Adipocyte (in vitro differentiated cells): ENCODE measurements at places on chromosomes 1 and 21.

DNA sequence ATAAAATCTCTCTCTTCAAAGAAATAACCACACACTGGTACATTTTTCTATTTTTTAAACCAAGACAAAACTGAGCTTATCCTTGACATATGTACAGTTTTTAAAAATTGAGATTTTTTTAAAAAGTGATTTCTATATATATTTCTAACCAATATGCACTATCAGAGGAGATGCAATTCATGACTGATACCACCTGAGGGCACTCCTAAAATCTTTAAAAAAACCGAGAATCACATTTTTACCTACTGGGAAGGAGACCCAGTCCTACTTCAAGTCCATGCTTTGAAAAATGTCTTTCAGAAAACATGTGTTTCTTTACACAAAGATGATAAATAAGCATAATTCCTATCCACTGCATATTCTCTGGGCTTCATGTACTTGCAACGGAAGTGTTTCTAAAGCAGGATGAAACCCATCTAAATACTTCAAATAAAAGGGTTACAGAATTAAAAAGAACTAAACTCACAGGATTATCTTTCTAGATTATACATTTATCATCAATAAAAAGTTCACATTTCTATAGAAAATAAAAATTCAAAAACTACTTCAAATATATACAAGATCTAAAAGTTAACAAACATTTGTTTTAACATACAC, 98.6 kb downstream of the ENAH start:
- peak; percentile 75 for DNase-seq

GRCh38 chr1:54583871-54584270, 35.8 kb downstream of the ACOT11 start:
- no peak for DNase-seq

DNA sequence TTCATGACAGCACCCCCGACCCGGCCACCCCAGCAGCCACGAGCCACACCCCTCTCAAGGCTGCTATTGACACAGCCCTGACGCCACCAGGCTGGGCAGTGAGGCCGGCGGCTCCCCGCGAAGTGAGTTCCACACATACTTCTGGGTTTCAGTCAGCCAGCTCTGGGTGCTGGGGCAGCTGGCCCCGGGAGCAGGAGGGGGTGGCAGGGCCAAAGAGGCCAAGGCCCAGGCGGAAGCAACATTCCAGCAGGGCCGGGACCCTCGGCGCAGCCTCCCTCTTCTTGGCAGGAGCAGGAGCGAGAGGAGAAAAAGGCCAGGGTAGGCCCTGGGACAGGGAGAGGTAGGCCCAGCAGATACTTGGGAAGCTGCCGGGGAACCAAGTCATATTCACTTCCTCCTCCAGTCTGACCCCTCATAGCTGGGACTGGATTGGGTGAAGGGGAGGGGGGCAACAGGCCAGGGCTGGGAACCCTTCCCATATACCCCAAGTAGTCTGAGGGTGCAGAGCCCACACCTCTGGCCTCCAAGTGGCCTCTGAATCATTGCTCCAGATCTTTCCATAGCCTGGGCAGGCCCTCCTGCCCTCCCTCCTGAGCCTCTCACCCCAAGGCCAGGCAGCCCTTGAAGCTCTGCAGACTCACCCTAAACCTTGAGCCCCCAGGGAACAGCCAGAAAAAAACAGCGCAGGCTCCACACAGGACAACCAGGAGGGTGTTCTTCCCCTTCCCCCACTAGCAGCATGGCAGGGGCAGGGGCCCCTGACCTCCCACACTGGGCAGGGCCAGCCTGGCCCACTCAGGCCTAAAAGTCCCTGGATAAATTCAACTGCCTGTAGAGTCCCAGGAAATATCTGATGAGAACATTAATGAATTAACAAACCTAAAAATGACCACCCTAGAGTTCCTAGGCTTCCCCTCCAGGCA, 5.7 kb downstream of the HSPG2 start:
- peak; percentile 93 for DNase-seq

- no peak for DNase-seq
Observed at GRCh38 chr1:58405660-58406059, 140.9 kb downstream of the OMA1 start.

GRCh38 chr1:2229037-2229864, 1.1 kb downstream of the SKI start:
- DNase-seq: peak; percentile 72
